ENCODE measurements at places on chromosomes 7 and 10.

- DNase-seq, result no peak
Observed at GRCh38 chr7:118870187-118870586, 645.7 kb downstream of the ANKRD7 start.

DNA sequence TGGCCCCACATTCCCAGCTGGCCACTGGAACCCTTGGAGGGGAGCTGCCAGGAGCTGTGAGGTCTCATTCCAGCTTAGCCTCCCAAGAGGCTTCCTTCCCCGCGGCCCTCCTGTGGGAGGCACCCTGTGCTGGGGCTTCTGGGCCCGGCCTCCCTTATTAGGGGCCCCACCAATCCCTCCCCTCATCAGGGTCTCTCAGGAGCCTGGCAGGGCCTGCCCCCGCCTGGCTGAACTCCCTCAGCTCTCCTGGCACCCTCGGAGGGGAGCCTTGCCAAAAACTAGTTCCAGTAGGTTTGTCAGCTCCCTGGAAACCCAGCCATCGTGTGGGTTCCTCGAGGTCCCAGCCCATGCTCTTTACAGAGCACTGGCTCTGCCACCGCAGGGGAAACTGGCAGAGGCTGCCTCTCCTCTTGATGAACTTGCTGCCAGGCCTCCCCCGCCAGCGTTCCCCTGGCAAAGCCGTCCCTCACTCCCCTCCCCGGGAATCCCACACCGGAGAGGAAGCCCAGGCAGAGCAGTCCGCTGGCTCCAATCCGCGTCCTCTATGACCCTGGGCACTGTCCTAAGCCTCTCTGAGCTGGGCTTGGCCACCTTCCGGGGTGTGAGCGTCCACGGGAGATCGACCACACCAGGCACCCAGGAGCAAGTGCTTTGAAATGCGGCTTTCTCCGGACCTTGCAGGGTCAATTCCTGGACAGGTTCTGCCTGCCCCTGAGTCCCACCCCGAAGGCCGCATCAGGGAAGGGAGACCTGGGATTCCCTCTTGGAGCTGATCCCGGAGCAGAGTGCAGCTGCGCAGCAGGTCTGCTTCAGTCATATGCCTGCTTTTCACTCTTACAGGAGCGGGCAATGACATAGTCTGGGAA lies 139.8 kb downstream of the ARHGAP22 start:
- DNase-seq, result no peak

- no peak for DNase-seq
Observed at GRCh38 chr7:112594397-112594796, 113.6 kb downstream of the LSMEM1 start.

DNA sequence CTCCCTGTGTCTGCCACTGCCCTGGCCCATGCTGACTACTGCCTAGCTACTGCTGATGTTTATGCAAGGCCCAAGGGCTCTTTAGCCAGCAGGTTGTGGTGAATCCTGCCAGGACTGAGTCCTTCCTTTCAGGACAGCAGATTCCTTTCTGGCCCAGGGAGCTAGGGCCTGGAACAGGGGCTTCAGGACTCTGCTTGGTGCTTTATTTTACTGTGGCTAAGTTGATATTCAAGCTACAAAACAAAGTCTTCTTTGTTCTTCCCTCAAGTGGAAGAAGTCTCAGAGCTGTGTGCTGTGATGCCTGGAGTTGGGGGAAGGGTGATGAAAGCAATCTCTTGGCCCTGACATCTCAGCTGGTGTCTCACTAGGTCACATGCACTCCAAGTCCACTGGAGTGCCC lies 66.2 kb upstream of the NME8 start:
- DNase-seq, result no peak

DNA sequence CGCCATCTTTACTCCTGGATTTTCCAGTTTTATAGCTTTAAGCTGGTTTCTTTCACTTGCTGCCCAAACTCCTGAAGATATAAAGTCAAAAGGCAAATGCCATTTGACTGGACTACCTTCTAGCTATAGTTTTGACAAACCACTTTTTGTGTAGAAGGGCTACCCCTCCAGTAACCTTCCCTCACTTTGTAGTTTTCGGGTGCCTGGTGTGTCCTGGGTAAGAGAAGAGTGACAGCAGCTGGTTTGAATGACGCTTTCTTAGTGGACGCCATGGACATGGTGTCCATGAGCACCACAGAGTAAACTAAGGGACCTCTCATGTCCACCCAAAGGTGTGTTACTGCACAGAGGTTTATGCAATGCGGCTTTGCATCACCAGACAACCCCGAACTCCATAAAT lies 21.2 kb upstream of the PITRM1 start:
- no peak for DNase-seq

DNA sequence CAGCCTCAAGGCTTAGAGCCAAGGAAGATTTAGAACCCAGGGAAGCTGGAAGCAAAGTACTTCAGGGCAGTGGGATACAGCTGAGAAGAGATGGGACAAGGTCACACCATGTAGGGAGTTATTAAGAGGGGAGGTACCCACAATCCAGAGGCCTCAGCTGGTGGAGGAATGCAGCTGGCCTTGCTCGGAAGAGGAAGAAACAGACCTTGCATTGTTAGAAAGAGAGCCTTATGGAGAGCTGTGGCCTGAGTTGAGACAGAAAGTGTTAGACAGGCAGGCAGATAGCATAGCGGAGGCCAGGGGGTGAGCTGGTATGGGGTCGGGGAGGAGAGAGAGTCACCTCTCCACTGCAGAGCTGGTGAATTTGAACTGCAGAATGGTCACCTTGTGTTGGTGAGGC lies 173.1 kb downstream of the JCAD start:
- no peak for DNase-seq

GRCh38 chr10:12349629-12350166 lies 351 bp downstream of the CAMK1D start:
- no peak for DNase-seq

GRCh38 chr7:90648107-90648506 lies 52.0 kb downstream of the CDK14 start:
- DNase-seq, result no peak

DNA sequence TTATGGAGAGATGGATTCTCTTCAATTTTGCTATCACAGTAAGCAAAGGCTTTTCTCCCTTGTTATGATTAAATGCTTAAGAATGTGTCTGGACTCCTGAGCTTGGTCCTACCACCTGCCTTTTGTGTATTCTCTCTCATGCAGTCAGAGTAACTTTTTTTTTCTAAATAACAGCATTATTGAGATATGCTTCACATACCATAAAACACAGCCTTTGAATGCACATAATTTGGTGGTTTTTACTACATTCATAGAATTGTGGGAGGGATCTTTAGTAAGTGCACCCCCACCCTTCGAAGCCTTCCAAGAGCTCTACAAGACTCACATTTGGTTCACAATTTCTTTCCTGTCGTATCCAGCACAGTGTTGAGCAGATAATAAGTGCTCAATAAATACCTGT lies 175.5 kb downstream of the ADAM12 start:
- no peak for DNase-seq

- DNase-seq, result no peak
Observed at GRCh38 chr7:27126596-27127327, 3.8 kb downstream of the HOXA4 start.

DNA sequence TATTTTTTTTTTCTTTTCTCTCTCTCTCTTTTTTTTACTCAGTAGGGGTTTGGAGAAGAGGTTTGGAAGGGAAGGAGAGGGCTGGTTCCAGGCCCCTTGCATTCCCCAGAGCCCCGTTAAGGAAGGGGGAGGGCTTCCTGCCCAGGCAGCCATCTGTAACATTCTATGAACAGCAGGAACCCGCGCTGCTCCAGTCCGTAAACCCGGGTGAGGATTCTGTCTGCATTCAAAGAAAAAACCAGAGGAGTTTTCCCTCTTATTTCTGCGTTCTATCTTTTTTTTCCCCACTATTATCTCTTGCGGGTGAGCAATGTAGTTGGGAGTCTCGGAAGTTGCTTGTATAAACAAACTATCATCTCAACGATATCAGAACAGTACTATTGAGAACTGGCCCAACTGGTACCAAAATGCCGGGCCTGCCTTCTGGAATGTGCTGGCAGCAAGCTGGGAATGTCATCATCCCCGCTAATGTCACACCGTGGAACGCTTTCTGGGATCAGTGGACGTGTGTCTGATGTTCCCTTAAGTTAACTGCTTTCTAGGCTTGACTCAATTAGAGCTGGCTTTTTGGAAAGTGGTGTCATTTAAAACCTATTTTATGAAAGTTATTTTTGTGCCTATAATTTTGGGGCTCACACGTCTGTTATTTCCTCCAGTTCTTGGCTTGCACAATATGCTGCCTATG lies 153.1 kb upstream of the MEOX2 start:
- no peak for DNase-seq

- DNase-seq, result no peak
Observed at GRCh38 chr7:146670532-146670931, 553.9 kb downstream of the CNTNAP2 start.

GRCh38 chr7:95897557-95898251 lies 125.3 kb downstream of the DYNC1I1 start:
- no peak for DNase-seq

DNA sequence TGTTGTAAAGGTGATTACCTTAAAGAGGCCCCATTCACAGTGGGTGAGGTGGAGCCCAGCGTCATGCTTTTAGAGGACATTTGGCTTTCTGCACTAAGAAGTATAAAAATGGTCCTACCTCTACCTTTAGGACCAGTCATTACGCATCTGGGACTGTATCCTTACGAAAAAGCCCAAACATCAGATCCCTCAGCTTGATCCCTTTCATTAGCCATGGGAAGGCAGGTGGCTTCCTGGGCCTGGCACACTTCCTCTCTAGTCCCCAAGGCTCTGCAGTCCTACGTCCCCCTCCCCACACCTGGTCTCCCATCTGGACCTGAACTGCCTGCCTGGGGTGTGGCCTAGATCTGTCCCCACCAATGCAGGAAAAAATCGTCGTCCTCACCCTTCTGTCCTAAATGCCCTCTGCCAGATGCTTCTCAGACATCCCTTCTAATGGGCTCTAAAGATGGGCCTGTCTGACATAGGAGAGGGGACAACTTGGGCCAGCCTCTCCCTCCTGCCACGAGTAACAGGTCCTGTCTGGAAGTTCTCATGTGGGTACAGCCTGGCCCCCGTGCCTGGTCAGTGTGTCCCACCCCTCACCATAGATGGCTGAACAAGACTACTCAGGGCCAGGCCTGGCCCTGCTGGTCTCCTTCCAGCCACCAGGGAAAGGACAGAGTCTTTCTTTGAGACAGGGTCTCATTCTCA lies 11.8 kb upstream of the SLC18A3 start:
- no peak for DNase-seq

DNA sequence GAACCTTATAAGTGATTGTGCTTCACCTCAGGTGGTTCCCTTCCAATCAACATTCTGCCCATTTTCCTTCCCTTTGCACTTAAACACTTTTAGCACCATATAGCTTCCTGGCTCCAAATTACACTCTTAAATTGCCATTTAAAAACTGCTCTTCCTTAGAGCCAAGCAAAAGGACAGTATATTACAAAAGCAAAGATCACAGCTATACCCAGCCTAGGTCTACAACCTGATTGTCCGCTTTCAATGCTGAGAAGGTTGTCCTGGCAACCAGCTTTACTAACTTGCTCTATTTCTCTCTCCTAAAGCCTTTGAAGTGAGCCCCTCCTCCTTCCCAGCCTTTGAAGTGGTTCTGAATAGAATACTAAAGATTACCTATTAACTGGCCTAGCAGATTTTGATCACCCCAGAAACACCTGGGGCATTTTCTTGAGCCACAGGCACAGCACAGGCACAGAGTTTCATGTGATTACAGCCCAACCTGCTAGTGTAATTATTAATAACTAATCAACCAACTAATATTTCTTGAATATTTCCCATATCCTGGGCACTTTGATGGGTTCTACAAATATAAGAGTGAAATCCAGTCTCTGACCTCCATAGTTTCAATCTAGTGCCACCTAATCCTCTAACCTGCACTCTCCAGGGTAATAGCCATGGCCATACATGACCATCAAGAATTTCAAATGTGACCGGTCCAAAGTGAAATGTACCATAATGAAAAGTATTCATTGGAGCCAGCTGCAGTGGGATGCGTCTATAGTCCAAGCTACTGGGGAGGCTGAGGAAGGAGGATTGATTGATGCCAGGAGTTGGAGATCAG lies 63.6 kb upstream of the TRIM24 start:
- DNase-seq, result no peak
